Mucosa of gallbladder (tissue), 1 donor: ENCODE measurements at places on chromosomes 12 and 14. TPM values are rescaled to one million over a fixed set of nuclear protein-coding genes. Genes with fewer than 3 reads are reported as not detected.

Gene DIO2
- total RNA-seq, result 1.8 TPM

DNA sequence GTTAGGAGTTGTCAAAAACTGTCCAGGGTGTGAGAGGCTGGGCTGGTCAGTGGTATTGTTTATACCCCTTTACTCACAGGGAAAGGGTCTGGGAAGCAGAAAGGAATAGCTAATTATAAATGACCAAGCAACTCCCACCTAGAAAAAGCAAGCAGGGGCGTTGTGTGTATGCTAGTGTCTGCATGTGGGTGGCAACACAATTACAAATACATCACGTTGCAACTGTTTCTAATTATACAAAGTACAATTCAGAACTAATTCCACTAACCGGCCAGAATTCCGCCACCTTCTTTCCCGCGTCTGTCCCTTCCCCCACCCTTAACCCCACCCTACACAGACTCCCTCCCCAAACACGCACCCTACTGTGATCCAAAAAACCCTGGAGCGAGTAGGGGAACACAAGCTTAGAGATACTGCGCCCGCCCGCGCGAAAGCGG, 2.2 kb downstream of the DPF3 start:
- DNase-seq, result no peak

Gene PTGER2
- total RNA-seq, result 3.9 TPM

GRCh38 chr12:70719071-70719470, 81.8 kb upstream of the PTPRB start:
- DNase-seq, result no peak

GRCh38 chr14:65704850-65705249, 292.3 kb downstream of the FUT8 start:
- DNase-seq, result no peak

GRCh38 chr14:97543816-97544215, 746.6 kb downstream of the VRK1 start:
- DNase-seq, result no peak

Gene PIWIL1
- 0.12 TPM for total RNA-seq

Gene SINHCAF
- total RNA-seq, result 73.3 TPM

Gene KRT2
- total RNA-seq, result not detected

DNA sequence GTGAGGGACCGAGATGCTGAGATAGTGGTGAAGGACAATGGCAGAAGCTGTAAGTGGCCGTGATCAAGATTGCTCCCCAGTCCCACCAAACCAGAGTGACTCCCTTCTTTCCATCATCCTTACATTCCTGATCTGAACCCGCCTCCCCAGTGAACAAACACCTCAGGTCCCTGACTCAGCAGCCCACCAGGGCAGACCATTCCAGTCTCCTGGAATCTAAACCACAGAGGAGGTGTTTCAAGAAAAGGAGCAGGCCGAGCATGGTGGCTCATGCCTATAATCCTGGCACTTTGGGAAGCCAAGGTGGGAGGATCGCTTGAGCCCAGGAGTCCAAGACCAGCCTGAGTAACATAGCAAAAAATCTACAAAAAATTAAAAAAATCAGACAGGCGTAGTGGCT, 6.6 kb downstream of the ERBB3 start:
- no peak for DNase-seq

DNA sequence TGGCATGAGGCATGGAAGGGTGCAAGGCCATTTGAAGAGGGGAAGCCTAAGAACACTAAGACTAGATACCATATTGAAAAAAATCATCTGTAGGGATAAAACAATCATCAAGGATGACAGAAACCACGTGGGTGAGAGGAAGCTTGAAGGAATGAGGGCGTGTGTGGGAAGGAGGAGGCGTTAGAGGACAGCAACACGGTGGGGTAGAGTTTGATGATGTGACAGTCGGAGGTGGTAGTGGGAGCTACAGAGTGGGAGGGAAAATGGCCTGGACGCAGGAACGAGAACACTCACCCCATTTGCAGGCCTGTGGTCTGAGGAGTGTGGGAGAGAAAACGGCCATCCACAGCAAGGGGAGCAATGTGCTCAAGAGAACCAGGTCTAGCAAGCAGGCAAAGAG, 25.4 kb upstream of the NUDT4 start:
- no peak for DNase-seq

Gene SLC24A4
- 1.8 TPM for total RNA-seq

Gene TMBIM6
- 901 TPM for total RNA-seq
